ENCODE measurements at places on chromosomes 5 and 9.

DNA sequence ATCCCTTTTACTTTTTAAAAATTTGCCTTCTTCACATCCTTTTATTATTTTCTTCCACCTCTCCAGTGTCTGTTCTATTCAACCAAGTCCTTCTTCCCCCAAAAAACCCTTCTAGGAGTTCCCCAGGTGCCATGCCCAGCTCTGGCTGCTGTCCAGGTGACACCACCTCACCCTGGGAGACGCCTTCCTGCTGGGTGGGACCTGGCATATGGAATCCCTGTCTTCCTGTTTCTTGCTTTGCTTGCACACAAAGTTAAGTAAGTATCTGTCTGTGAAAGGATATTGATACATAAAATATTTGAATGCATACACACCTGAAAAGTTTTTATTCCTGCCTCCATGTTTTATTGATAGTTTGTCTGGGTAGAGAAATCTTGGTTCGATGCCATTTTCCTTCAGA, 23.1 kb upstream of the MED10 start:
- DNase-seq: no peak

DNA sequence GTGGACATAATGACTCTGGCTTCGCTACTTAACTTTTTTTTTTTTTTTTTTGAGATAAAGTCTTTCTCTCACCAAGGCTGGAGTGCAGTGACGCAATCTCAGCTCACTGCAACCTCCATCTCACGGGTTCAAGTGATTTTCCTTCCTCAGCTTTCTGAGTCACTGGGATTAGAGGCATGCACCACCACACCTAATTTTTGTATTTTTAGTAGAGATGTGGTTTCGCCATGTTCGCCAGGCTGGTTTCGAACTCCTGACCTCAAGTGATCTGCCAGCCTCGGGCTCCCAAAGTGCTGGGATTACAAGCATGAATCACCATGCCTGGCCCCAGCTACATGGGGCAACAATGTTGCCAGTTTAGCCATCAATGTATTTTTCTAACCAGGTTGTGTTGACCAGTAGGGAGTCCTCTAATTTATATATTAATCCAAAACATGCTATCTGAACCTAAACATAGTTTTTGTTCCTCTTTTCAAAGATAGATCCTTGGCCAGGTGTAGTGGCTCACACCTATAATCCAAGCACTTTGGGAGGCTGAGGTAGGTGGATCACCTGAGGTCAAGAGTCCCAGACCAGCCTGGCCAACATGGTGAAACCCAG, 120.3 kb upstream of the LHFPL2 start:
- no peak for DNase-seq

- no peak for DNase-seq
Measured at GRCh38 chr5:757931-758697, 26.4 kb downstream of the ZDHHC11B start.

GRCh38 chr5:65893749-65894430, 32.5 kb upstream of the ERBIN start:
- no peak for DNase-seq

- DNase-seq: no peak
Measured at GRCh38 chr9:29213417-29214153, 1640.3 kb upstream of the C9orf72 start.

GRCh38 chr5:149456597-149457392, 77.7 kb upstream of the IL17B start:
- no peak for DNase-seq

- DNase-seq: no peak
Measured at GRCh38 chr9:127537014-127537413, 75.1 kb upstream of the STXBP1 start.

GRCh38 chr5:120988491-120988890, 524.4 kb downstream of the PRR16 start:
- DNase-seq: no peak

- DNase-seq: no peak
Measured at GRCh38 chr9:128142061-128142460, 7.2 kb upstream of the LCN2 start.

DNA sequence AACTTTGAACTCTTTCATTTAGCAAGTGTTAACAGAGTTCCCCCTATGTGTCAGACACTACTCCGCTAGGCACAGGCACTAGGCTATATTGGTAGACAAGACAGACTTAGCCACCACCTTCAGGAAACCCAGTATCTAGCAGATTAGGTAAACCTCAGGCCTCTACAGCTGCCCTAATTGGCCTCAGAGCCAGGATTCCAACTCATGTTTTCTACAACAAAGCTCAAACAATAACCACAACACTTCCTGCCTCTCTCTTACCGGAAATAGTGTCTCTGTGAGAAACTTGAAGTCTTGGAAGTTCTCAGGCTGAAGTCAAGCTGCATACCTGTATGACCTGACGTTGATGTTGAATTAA, 116.6 kb upstream of the SLC44A1 start:
- peak; percentile 70 for DNase-seq

- no peak for DNase-seq
Measured at GRCh38 chr5:128772356-128772755, 192.9 kb upstream of the SLC27A6 start.

GRCh38 chr9:84121991-84122523, 141.5 kb downstream of the RMI1 start:
- DNase-seq: no peak

- no peak for DNase-seq
Measured at GRCh38 chr5:87751824-87752223, 339.1 kb upstream of the CCNH start.

- DNase-seq: no peak
Measured at GRCh38 chr9:96554326-96554725, 65.3 kb downstream of the CDC14B start.

GRCh38 chr9:76526026-76526425, 67.0 kb downstream of the GCNT1 start:
- no peak for DNase-seq

- no peak for DNase-seq
Measured at GRCh38 chr5:91177085-91177484, 206.0 kb downstream of the ARRDC3 start.

- no peak for DNase-seq
Measured at GRCh38 chr5:75031366-75031765, 21.0 kb downstream of the GCNT4 start.

DNA sequence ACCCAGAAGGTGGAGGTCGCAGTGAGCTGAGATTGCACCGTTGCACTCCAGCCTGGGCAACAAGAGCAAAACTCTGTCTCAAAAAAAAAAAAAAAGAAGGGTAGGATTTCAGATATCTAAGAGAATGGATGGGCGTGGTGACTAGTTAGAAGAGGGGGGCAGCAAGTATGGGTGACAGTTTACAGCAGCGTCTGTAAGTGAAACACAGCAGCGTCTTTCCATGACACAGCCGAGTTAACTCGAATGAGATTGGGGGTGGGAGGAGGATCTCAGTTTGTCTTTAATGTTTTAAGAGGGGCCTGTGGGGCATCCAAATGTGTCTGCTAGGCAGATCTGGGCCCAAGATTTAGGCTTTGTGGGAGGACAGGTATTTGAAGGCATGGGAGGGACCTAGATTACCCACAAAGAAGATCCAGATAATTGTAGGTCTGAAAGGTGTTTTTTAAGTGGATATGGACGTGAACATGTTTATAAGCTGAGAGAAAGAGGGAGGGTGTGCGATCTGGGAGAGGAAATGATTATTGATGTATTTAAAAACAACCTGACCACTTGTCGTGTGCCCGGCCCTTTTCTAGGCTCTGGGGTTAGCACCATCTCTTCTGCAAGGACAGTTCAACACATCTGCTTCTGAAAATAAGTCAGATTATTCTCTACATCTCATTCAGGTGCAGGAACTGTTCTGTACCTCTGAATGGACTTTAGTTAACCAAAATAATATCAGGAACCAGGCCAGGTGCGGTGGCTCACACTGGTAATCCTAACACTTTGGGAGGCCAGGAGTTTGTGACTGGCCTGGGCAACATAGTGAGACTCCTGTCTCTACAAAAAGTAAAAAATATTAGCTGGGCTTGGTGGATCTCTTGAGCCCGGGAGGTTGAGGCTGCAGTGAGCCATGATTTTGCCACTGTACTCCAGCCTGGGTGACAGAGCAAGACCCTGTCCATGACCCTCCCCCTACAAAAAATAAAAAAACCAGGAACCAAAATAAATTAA, 2.5 kb downstream of the CEP78 start:
- no peak for DNase-seq

- DNase-seq: no peak
Measured at GRCh38 chr5:119220576-119221197, 135.1 kb upstream of the TNFAIP8 start.

GRCh38 chr5:60883229-60883628, 39.2 kb upstream of the ELOVL7 start:
- no peak for DNase-seq

GRCh38 chr5:69242215-69242927, 7.7 kb downstream of the CDK7 start:
- no peak for DNase-seq

Data from KG1 (cell line).